Stimulated activated CD8-positive, alpha-beta memory T cell treated with anti-CD3 and anti-CD28 coated beads, Interleukin-15, amount 100 ng/mL, for 1 hour (primary cell): ENCODE measurements at places on chromosomes 3 and 15.

GRCh38 chr15:43214169-43214568 lies 6.6 kb downstream of the EPB42 start:
- no peak for DNase-seq

GRCh38 chr3:2765002-2765579 lies 345.1 kb downstream of the IL5RA start:
- no peak for DNase-seq

DNA sequence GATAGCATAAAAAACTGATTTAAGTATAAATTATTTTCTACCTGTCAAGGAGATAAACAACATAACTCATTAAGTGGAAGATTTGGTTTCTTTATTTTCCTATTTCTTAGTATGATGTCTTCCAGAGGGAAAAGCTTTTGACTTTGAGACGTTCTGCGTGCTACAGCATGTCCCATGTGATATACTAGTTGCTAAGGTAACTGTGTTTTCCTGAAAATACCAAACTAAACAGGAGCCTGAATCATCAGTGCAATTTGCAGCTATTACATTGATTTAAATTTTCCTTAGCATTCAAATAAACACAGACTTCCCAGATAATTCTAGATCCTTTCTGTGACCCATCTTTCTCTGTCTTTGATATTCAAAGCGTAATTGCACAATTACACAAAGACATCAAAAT lies 117.7 kb upstream of the P2RY1 start:
- DNase-seq, result no peak

GRCh38 chr3:14297784-14298236 lies 104.6 kb upstream of the SLC6A6 start:
- no peak for DNase-seq

DNA sequence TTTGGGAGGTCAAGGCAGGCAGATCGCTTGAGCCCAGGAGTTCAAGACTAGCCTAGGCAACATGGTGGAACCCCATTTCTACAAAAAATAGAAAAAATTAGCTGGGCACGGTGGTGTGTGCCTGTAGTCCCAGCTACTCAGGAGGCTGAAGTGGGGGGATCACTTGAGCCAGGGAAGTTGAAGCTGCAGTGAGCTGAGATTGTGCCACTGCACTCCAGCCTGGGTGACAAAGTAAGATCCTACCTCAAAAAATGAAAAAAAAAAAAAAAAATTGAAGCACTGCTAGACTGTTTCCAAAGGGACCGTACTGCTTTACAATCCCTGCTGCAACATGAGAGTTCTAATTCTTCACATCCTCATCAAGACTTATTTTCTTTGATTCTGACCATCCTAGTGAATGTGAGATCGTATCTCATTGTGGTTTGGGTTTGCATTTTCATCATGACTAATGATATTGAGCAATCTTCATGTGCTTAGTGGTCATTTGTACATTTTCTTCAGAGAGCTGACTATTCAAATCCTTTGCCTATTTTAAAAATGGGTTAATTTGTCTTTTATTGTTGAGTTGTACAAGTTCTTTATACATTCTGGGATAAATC lies 10.8 kb downstream of the CMTM8 start:
- no peak for DNase-seq

- DNase-seq, result no peak
Observed at GRCh38 chr3:71532639-71533395, 50.7 kb downstream of the FOXP1 start.

GRCh38 chr3:11373235-11373634 lies 101.0 kb downstream of the ATG7 start:
- DNase-seq, result no peak

DNA sequence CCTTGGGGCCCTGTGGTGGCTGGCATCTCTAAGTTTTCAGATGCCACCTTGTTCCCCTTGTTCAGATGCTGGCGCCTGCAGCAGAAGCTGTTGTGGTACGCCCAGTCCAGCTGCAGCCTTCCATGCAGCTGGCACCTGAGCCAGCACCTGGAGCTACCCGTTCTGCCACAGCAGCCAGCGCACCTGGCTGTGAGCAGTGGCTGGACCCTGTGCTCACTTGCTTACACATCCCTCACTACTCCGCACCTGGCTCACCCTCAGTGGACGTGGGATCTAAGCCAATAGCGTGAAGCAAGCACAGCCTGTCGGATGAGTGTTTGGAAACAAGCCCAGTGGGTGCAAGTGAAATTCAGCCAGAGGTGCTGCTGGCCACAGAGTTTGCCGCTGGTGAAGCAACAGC lies 607.5 kb upstream of the BCHE start:
- DNase-seq, result no peak

DNA sequence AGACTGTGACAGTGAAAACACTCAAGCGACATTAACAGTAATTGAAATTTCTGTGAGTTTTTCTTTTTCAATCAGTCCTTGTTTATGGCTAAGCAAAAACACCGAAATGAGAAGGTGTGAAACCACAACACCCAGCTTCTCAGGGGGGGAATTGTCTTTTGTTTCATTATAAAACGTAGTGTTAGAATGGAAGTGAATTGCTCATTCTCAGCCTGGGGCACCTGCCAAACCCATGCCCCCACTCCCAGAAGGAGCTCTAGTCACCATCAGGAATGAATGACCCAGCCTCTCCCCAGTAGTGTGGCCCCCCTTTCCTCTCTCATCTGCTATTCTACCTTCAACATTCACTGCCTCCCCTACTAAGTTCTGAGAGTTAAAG lies 185.8 kb upstream of the CFAP20DC start:
- DNase-seq, result no peak

DNA sequence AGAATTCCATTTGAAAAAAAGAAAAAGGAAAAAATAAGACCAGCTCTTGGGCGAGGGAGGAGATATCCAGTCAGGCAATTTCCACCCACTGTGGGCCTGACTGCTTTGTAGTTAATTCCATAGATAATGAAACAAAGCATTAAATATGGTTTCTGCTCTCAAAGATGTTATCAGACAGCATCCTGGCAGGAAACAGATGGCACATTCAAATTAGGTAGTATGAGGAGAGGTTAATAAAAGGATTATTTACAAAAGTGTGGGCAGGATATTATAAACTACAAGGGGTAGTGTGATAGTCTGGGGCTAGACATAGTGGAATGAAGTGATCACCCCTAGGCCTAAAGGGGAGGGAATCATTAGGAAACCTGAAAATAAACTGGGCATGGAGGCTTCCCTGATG lies 193.2 kb downstream of the CLSTN2 start:
- no peak for DNase-seq

GRCh38 chr3:11576453-11576852 lies 67.3 kb downstream of the VGLL4 start:
- no peak for DNase-seq
